ENCODE measurements at places on chromosomes 12 and 14. TPM values are rescaled to one million over a fixed set of nuclear protein-coding genes. Genes with fewer than 3 reads are reported as not detected.
A peak's percentile ranks its signal among the peaks of the same experiment; 100 is the strongest.

- no peak for DNase-seq
- no peaks in the 10 kb centered on the region for H3K4me1 ChIP-seq
- no peak overlapping the region for H3K27ac ChIP-seq
- H3K27me3 ChIP-seq = no peaks in the 10 kb centered on the region
- no peaks in the 10 kb centered on the region for H3K36me3 ChIP-seq
Observed at GRCh38 chr12:91859347-91859746, 286.3 kb downstream of the BTG1 start.

Gene FAIM2
- total RNA-seq = 12.0 TPM

Gene MRPL42
- 39.8 TPM for total RNA-seq

DNA sequence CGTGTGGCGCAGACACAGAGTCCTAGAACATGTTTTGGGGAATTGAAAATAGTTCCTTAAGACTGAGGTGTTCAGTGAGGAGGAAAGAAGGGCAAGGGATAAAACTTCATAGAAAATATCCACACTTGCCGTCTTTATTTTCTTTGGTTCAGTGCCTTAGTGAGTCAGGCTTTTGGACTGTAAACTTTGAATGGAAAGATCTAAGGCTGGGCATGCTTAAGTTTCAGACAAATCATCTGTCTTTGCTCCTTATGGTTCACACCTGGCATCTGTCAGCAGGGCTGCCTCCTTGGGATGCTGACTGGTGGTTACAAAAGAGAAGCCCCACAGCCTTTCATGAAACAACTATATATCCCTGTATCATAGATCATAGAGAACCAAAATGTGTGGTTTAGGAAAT, 136.3 kb upstream of the PRICKLE1 start:
- no peak for DNase-seq
- H3K27ac ChIP-seq = no peak overlapping the region
- H3K36me3 ChIP-seq = no peaks in the 10 kb centered on the region
- no peak overlapping the region for H3K4me3 ChIP-seq

GRCh38 chr12:24560831-24561271, 388.1 kb downstream of the BCAT1 start:
- H3K27me3 ChIP-seq = no peaks in the 10 kb centered on the region
- H3K36me3 ChIP-seq = no peaks in the 10 kb centered on the region
- H3K4me3 ChIP-seq = peak overlapping the region; percentile 48

- H3K4me1 ChIP-seq = no peaks in the 10 kb centered on the region
- no peaks in the 10 kb centered on the region for H3K27me3 ChIP-seq
- no peak for DNase-seq
- no peak overlapping the region for H3K4me3 ChIP-seq
Observed at GRCh38 chr14:40762177-40762576, 844.5 kb upstream of the LRFN5 start.

- no peaks in the 10 kb centered on the region for H3K27me3 ChIP-seq
- no peak for DNase-seq
- H3K4me3 ChIP-seq = no peak overlapping the region
- no peak overlapping the region for H3K27ac ChIP-seq
Observed at GRCh38 chr12:132545164-132545953, 55.4 kb downstream of the FBRSL1 start.

- H3K4me3 ChIP-seq = no peak overlapping the region
- H3K27ac ChIP-seq = no peak overlapping the region
- H3K36me3 ChIP-seq = no peaks in the 10 kb centered on the region
- DNase-seq = no peak
- H3K27me3 ChIP-seq = no peaks in the 10 kb centered on the region
- H3K4me1 ChIP-seq = no peaks in the 10 kb centered on the region
Observed at GRCh38 chr14:29843981-29844380, 83.7 kb downstream of the PRKD1 start.

GRCh38 chr12:92289629-92290349, 144.1 kb upstream of the BTG1 start:
- no peak for DNase-seq
- H3K36me3 ChIP-seq = no peaks in the 10 kb centered on the region
- H3K4me3 ChIP-seq = no peak overlapping the region
- no peaks in the 10 kb centered on the region for H3K27me3 ChIP-seq
- H3K4me1 ChIP-seq = no peaks in the 10 kb centered on the region
- no peak overlapping the region for H3K27ac ChIP-seq

DNA sequence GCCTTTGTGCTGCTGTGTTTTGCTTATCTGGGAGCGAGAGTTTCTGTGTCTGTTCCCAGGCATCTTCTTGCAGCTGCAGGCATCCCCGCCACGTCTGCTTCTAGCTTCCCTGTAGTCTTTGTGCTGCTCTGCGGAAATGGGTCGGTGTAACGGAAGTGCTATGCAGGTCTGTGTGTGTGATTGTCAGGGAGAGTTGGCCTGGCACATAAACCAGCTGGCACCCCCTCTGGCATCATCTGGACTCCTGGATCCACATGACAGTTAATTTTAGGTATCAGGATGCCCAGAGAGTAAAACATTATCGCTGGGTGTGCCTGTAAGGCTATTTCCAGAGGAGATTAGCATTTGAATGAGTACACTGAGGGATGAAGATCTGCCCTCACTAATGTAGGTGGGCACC, 9.4 kb upstream of the OASL start:
- DNase-seq = no peak
- H3K27ac ChIP-seq = no peak overlapping the region
- no peaks in the 10 kb centered on the region for H3K4me1 ChIP-seq
- no peak overlapping the region for H3K4me3 ChIP-seq
- no peaks in the 10 kb centered on the region for H3K36me3 ChIP-seq

Gene JPH4
- 8.5 TPM for total RNA-seq

GRCh38 chr12:131557078-131557709, 153.7 kb upstream of the SFSWAP start:
- peaks cover 3% of the 10 kb centered on the region for H3K27me3 ChIP-seq
- no peak overlapping the region for H3K27ac ChIP-seq
- no peak overlapping the region for H3K4me3 ChIP-seq

GRCh38 chr12:26319511-26319910, 124.1 kb downstream of the SSPN start:
- peak; percentile 39 for DNase-seq
- H3K36me3 ChIP-seq = no peaks in the 10 kb centered on the region
- no peak overlapping the region for H3K4me3 ChIP-seq

GRCh38 chr14:87041290-87042020, 951.5 kb downstream of the GALC start:
- H3K27ac ChIP-seq = no peak overlapping the region
- H3K4me3 ChIP-seq = no peak overlapping the region

DNA sequence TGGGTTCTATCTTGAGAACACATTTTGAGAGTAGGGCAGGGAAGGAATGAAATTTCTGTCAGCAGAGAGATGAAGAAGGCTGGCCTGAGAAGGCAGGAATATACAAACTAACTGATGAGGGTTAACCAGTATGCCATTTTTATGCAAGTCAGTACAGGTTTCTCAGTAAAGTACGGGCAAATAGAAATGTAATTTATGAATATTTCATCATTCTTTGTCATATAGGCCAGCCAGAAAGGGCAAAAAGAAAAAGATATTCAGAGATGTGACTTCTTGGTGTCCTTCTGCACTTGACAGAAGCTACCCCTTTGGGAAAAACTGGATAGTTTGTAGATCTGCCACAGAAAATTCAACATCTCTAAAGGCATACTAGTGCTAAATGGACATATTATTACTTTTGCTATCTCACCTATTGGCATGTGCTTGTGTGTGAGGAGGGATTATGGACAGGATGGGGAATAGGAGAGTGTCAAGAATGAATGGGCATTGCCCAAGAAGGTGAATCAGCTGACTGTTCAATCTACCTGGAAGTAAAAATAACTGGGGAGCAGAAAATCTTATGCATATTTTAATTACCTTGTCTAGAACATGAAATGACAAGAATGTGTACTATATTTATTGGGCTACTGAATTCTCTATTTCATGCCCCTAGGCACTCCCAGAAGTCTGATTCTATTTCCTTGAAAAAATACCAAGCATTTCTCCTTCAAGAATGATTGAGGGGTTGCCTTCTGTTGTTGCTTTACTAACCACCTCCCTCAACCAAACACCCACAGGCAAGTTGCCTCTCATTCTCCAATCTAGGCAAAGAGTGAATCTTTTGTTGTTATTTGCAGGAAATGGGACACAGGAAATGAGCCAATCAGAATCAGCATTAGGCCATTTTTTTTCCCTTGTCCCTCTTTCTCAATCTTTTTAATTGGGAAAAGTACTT, 175.1 kb upstream of the SLC38A2 start:
- DNase-seq = no peak
- no peak overlapping the region for H3K27ac ChIP-seq
- H3K4me1 ChIP-seq = no peaks in the 10 kb centered on the region
- no peak overlapping the region for H3K4me3 ChIP-seq

GRCh38 chr14:57634335-57634734, 140.7 kb upstream of the CCDC198 start:
- H3K27ac ChIP-seq = no peak overlapping the region
- no peak overlapping the region for H3K4me3 ChIP-seq

DNA sequence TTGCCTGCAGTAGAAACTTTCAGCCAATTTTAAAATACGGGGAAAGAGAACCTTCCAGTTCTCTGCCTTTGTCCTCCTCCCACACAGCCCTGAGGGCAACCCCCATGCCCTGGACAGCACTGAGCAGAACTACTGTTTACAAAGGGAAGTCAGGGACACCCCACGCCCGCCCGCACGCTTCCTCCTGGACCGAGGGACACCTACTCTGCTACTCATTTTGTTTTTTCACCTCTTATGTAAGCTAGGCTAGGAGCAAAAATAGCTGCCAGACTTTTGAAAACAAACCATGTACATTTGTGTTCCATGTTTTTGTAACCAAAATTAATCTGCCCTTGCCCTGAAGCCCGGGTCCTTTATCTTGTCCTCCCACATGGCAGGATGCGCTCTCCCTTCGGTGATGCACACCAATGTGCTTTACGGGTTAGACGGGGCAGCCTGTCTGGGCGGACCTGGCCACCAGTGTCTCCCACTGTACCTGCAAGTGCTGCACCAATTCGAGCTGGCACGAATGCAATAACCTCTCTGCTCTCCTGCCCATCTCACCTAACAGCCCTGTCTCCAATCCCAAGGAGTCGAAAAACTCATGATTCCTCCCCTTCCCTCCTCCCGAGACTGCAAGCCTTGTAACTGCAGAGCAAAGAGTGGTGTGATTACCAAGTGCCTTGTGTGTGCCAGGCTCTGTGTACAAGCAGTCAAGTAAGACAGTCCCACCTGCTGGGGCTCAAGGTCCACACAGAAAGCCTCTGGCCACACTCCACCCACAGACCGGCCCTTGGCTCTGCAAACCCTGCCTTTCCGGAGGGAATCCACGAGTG, 85.2 kb downstream of the CCDC88C start:
- H3K4me3 ChIP-seq = no peak overlapping the region
- no peaks in the 10 kb centered on the region for H3K4me1 ChIP-seq
- no peaks in the 10 kb centered on the region for H3K36me3 ChIP-seq
- no peaks in the 10 kb centered on the region for H3K27me3 ChIP-seq
- no peak overlapping the region for H3K27ac ChIP-seq
- DNase-seq = no peak

Gene CBLN3
- total RNA-seq = 2.4 TPM

DNA sequence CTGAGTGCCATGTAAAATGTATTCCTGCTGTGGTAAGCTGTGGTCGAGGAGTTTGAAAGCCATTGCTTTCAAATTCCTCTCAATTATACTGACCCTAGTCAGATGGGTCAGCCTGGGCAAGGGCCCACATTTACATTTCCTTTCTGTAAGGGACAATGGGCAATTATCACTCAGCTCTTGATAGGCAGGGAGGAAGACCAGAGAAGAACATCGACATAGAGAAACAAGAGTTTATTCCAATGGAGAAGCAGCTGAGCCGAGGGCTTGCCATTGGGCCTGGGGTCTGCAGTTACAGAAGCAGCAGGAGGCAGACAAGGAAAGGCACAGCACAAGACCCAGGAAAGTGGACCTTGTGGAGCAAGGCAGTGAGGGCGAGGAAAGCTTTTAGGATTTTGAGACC, 9.7 kb downstream of the NRIP2 start:
- no peaks in the 10 kb centered on the region for H3K4me1 ChIP-seq
- no peak overlapping the region for H3K4me3 ChIP-seq
- no peak for DNase-seq
- H3K27ac ChIP-seq = no peak overlapping the region

DNA sequence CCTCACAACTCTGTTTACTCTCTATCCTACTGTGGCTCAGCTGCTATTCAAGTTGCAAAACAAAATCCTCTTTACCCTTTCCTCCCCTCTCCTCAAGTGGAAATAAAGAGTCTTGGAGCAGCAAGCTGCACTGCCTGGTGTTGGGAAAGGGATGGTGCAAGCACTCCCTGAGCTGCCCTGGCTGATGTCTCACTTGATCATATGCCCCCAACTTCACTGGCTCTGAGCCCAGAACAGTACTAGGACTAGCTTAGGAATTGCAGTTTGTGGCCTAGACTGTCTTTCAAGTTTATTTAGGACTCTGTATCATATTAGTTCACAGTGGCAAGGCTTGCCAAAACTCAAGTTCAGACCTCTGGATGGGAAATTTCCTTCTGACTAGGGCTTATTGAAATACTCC, 1683.8 kb upstream of the SEL1L start:
- no peaks in the 10 kb centered on the region for H3K36me3 ChIP-seq
- H3K27me3 ChIP-seq = no peaks in the 10 kb centered on the region
- H3K27ac ChIP-seq = no peak overlapping the region
- H3K4me3 ChIP-seq = no peak overlapping the region
- DNase-seq = no peak
- no peaks in the 10 kb centered on the region for H3K4me1 ChIP-seq

DNA sequence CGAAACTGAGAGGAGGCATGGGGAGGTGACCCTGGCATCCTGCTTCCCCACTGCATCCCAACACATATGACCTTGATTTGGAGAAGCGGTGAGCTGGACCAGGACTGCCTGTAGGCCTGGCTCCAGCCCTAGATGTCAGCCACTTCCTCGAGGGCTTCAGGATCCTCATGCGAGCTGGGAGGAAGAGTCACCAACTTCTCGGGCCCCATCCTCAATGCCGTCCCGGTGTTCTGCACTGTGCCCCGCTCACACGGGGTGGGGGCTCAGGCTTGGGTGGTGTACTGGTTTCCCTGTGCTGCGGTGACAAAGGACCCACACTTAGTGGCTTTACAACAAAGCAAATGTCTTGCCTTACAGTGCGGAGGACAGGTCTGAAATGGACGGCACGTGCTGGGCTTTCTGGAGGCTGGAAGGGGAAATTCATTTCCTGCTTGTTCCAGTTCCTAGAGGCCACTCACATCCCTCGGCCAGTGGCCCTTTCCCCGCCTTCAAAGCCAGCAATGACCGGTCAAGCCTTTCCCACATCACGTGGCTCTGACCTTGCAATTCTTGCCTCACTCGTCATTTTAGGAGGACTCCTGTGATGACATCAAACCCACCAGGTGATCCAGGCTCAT, 298.1 kb upstream of the RTL1 start:
- no peak overlapping the region for H3K27ac ChIP-seq
- no peak overlapping the region for H3K4me3 ChIP-seq
- H3K27me3 ChIP-seq = no peaks in the 10 kb centered on the region
- DNase-seq = no peak
- no peaks in the 10 kb centered on the region for H3K36me3 ChIP-seq
- no peaks in the 10 kb centered on the region for H3K4me1 ChIP-seq

Measured in prostate gland (tissue), 2 donors.